ENCODE measurements at places on chromosomes 16 and 17.

GRCh38 chr16:50246299-50247122 lies 19.8 kb upstream of the ADCY7 start:
- DNase-seq, result no peak

- no peak for DNase-seq
Observed at GRCh38 chr16:69745232-69745612, 9.5 kb downstream of the NOB1 start.

GRCh38 chr16:52050418-52050817 lies 496.5 kb downstream of the TOX3 start:
- DNase-seq, result peak; percentile 1

DNA sequence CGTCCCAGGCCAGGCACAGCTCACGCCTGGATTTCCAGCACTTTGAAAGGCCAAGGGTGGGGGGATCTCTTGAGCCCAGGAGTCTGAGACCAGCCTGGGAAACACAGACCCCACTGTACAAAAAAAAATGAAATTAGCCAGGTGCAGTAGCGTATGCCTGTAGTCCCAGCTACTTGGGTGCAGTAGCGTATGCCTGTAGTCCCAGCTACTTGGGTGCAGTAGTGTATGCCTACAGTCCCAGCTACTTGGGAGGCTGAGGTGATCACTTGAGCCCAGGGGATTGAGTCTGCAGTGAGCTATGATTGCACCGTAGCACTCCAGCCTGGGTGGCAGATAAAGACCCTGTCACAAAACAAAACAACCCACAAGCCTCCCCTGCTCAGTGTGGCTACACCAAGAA lies 27.0 kb upstream of the SLC25A19 start:
- DNase-seq, result no peak

GRCh38 chr16:9946022-9946720 lies 236.1 kb downstream of the GRIN2A start:
- DNase-seq, result no peak

DNA sequence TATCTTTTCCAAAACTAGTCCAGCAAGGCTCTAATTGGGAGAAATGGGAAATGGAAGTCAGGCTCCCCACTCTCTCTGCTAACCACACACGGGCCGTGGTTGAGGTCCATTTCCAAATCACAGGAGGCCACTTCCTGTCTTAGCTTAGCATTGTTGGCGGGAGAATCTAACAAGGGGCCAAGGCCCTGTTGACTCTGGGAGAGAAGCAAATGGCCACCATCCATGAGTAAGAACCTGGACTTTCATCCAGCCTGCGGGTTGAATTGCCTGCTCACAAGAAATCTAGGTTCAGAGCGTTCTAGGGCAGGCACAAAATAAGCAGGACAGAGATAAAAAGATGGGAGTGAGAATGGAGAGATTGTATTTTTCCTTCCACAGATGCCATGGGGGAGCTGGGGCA lies 5.7 kb downstream of the FAM20A start:
- no peak for DNase-seq

DNA sequence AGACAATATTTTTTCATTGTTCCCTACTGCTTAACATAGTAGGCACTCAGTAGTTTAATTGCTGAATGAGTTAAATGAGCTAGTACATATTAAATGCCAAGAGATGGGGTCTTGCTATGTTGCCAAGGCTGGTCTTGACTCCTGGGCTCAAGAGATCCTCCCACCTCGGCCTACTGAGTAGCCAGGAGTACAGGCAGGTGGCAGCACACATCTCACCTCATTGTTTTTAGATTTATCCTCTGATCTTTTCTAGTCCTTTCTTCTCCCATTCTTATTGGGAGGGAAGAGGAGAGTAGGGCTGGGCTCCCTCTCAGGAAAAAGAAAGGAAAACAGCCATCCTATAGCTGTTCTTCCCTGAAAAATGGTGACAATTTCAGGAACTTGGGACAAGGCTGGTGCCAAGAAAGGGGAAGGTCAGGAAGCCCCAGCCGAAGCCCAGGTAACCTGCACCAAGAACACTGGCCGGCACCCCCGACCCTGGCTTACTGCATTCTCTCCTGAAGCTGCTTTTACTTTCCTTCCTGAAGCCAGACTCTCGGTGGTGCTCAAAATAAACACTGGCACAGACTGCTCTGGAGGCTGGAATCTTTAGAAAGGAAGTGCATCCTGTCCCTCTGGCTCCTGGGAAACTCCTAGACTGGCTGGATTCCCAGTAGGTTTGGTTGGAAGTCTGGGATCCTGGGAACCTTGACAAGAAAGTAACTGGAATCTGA lies 2.7 kb downstream of the TNFAIP1 start:
- DNase-seq, result peak; percentile 78

DNA sequence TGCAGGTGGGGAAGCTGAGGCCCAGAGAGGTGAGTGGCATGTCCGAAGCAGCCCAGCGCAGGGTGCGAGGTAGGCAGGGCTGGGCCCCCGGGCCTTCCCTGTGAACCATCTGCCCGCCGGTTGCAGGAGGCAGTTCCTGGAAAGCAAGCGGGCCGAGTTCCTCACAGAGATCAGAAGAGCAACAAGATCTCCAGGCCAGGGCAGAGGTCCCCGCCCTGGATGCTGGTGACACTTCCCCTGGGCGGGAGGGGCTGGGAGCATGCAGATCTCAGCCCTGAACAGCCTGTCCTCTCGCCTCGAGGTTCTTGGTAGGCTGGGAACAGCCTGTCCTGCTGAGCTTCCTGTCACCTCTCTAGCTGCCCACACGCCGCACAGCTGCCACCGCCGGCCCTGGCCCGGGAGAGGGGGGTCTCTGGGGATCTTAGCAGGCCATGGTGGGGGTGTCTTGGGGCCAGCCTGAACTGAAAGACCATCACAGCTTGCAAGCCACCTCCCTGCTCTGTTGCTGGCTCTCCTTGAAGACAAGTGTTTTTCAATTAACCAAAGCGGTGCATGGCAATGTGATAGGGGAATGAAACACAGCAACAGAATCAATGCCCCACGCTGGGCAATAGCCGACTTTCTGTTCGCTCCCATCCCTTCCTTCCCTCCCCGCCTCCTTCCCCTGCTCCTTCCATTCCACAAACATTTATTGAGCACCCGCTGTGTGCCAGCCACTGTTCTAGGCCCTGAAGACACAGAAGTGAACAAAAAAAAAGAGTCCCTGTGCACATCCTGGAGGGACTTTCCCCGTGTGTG lies 31.7 kb downstream of the SOCS1 start:
- DNase-seq, result no peak

- DNase-seq, result no peak
Observed at GRCh38 chr17:77366206-77366557, 225.4 kb downstream of the SEC14L1 start.

DNA sequence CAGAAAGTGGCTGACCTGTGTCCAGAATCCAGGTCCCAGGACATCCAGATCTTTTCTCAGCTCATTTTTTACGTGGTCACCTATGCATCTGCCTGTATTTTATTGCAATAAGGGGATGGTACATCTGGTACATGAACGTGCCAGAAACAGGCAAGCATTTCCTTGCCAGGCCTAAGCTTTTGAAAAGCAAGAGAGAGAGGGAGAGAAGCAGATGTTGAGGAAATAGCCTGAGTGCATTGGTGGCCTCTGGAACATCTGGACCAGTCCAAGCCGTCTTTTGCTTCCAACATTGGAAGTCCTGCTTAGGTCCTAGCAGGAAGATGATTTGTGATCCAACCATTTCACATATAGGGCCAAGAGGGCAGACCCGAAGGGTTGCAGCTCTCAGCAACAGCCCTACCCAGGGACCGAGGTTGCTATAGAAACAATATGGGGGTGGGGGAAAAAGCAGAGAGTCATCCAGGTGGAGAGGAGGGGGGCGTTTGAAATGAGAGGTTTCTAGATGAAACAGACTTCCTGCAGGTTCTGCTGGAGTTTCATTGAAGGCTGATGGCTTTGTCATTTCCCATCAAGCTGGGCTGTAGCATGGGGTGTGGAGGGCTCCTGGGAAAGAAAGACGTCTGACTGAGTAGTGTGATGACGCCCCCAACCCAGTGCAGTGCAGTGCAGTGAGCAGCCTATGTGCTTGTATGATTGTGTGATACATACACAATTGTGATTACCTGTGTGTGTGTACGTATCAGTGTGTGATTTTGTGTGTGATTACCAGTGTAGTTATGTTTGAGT lies 61.6 kb downstream of the SHISA6 start:
- DNase-seq, result no peak

DNA sequence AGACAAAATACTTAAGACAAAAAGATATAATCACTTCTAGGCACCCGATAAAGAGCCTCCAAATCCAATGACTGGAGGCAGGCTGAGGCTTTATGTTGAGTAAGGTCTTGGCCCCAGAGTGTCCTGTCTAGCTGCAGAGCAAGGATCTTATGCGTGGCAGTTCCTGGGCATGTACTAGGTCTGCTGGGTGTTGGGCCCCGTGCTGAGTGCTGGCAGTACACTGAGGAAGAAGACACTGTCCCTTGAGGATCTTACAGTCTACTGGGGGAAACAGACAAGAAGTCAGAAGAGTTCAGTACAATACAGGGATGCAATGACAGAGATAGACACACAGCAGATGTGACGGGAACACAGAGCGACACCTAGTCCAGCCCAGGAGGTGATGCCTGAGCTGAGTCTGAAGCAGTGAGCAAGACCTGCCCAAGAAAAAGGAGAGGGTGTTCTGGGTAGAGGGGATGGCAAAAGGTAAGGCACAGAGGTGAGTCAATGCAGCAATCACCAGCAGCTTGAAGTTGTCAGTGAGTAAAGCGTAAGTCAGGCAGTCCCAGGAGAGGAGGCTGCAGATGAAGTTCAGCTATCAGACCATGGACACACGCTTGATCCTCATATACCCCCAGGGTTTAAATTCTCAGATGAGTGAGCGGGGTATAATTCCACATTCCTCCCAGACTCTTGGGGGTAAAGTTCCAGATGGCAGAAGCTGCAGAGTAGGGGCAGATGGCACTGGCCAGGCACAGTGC lies 18.1 kb downstream of the MAP3K14 start:
- no peak for DNase-seq

- no peak for DNase-seq
Observed at GRCh38 chr17:31511195-31511578, 119.7 kb downstream of the RAB11FIP4 start.

DNA sequence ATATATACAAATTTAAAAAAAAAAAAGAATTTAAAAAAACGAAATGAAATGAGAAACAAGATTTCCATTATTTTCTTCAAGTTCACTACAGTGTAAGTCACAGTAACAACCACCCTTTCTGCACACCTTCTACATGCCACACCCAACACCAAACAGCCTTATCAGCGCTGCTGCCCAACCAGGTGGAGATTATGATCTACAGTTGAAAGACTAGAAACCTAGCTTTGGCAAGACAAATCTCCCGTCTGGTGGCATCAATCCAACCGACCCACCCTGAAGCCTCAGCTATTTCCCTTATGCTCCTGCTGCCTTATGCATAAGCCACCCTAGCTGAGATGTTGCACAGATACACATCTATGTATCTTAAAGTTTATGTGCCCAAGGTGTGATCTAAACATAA lies 60.8 kb downstream of the PARN start:
- DNase-seq, result no peak

DNA sequence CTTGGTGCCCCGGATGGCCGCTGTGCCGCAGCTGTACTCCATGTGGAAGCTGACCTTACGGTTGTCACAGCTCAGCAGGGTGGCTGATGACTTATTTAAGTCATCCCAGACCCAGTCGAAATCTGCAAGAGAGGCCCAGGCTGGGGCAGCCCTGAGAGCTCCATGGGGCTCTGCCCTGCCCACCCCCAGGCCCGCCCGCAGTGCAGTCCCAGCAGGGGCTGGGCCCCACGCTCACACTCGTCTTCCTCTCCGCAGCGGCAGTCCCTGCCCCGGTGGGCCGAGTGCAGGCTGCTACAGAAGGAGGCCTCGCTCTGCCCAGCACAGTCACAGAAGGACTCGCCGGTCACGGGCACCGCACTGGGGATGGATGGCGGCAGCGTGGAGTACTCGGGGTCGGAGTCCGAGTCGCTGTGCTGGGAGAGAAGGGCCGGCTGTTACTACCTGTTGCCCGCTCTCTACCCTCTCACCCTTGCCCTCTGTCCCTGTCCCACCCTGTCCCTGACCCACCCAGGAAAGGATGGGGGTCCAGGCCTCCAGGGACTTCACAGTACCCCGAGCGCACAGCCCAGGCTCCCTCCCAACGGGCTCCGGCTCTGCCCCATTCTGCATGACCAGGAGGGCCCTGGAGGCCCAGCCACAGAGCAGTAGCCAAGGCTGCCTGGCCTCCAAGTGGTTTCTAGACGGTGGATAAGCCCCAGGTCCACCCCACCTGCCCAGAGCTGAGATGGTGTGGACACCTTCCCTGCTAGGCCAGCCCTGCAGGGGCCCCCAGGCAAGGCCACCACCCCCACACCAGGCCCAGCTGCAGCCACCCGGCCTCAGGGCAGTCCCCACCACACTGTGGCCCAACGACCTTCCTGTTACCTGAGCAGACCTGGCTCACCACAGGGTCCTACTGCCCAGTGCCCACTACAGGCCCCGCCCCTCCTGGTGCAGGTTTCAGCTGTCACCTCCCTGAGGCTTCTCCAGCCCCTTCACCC lies 3.9 kb downstream of the SPSB3 start:
- DNase-seq, result no peak

DNA sequence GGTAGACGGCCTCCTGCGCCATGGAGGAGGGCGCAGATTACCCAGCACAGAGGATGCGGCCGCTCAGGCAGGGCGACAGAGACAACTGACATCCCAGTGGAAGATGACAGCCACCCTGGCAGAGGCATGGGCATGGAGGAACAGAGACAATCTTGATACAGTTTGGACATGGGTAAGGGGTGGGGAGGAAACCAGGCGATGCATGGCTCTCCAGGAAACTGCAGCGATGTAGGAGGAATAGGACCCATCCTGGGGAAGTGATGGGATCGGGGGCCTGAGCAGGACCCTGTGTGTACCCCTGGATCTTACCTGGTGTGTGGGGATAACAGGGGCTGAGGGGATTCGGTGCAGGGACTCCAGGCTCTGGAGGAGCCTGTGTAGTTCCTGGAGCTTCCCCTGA lies 4.6 kb downstream of the OSBPL7 start:
- DNase-seq, result no peak

Measured in fibroblast of pulmonary artery (primary cell).